Cerebellar nuclear complex (tissue), 1 donor: ENCODE measurements at places on chromosomes 3 and 15.

GRCh38 chr15:59885832-59886231, 118.3 kb upstream of the FOXB1 start:
- no peak for DNase-seq

DNA sequence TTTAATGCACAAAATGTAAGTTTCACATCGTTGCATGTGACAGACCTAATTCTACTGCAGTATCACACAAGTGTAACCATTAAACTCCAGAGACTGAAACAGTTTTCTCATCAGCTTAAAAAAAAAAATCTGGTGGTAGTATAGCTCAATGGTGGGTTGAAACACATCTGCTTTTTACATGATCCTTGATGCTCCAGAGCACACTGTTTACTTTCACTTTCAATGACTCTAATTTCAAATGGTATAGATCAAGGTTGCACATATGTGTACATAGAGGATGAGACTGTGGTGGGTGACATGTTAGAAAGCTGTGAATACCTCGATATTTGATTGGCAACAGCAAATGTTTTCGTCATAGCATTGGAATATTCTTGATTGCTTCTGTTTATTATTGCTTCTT, 22.4 kb downstream of the MCTP2 start:
- DNase-seq = no peak

DNA sequence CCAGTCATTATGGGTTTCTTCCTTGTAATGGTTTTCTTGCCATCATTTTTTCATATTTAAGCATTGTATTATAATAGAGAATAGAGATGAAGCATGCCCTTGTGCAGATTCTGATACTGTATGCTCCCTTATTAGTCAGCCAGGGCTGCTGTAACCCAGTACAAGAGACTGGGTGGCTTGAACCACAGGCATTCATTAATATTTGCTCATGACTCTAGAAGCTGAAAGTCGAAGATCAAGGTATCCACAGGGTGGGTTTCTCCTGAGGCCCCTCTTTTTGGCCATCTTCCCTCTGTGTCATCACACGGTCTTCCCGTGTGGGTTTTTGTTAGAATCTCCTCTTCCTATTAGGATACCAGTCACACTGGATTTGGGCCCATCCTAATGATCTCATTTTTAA, 74.5 kb downstream of the FOXP1 start:
- no peak for DNase-seq

- no peak for DNase-seq
These were observed 53.4 kb downstream of the CHDH start for GRCh38 chr3:53792866-53793265.

- DNase-seq = no peak
These were observed 27.3 kb downstream of the SERP1 start for GRCh38 chr3:150519026-150519425.

- no peak for DNase-seq
These were observed 10.8 kb downstream of the MINAR1 start for GRCh38 chr15:79442911-79443310.

GRCh38 chr15:51270706-51271105, 67.7 kb downstream of the CYP19A1 start:
- DNase-seq = no peak

- no peak for DNase-seq
These were observed 486.8 kb upstream of the ALCAM start for GRCh38 chr3:104879919-104880318.

- DNase-seq = no peak
These were observed 4.1 kb downstream of the EFCAB12 start for GRCh38 chr3:129424185-129424841.

DNA sequence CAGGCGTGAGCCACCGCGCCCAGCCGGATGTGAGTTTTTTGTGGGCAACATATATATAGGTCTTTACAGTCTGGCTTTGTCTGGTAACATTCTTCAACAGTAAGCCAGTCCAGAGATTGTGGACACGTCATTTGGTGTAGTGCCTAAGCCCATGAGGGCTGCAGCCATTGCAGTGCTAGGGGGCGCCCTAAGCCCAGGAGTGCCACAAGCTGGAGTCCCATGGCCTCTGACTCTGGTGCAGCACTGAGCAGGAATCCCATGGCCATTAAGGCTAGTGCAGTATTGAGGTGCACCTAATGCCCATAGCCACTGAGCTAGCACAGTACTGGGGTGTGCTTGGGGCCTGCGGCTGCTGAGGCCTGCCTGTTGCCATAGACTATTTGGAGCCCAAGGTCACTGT, 136.4 kb upstream of the NDN start:
- no peak for DNase-seq
